ENCODE measurements at places on chromosomes 2 and 18. TPM values are rescaled to one million over a fixed set of nuclear protein-coding genes. Genes with fewer than 3 reads are reported as not detected.

DNPEP gene
- 63.9 TPM for total RNA-seq

WDR75 gene
- total RNA-seq = 39.2 TPM

SLC9A2 gene
- total RNA-seq = 3.2 TPM

PTGR3 gene
- total RNA-seq = 13.8 TPM

CCDC148 gene
- total RNA-seq = 0.78 TPM

PAPOLG gene
- total RNA-seq = 8.6 TPM

AKAIN1 gene
- not detected for total RNA-seq

EPB41L3 gene
- 0.82 TPM for total RNA-seq

FAM237A gene
- not detected for total RNA-seq

LYG1 gene
- total RNA-seq = 2.0 TPM

MC4R gene
- not detected for total RNA-seq

IL36G gene
- total RNA-seq = 0.10 TPM

MOGAT1 gene
- not detected for total RNA-seq

TUBA4B gene
- 0.56 TPM for total RNA-seq

CRYBA2 gene
- not detected for total RNA-seq

GATA6 gene
- 2.8 TPM for total RNA-seq

SEPTIN2 gene
- total RNA-seq = 265 TPM

MERTK gene
- total RNA-seq = 1.9 TPM

UGT1A7 gene
- total RNA-seq = 4.4 TPM

DYNAP gene
- not detected for total RNA-seq

GAL3ST2 gene
- 0.28 TPM for total RNA-seq

RAB6C gene
- not detected for total RNA-seq

TIA1 gene
- total RNA-seq = 52.0 TPM

DLGAP1 gene
- not detected for total RNA-seq

RETSAT gene
- 53.9 TPM for total RNA-seq

AQP12A gene
- not detected for total RNA-seq

UBXN4 gene
- 42.4 TPM for total RNA-seq

UCN gene
- 2.3 TPM for total RNA-seq

HOXD4 gene
- total RNA-seq = 0.47 TPM

IL37 gene
- not detected for total RNA-seq

RAB11FIP5 gene
- total RNA-seq = 37.7 TPM

GNLY gene
- total RNA-seq = not detected

KIF5C gene
- 0.41 TPM for total RNA-seq

CGREF1 gene
- total RNA-seq = 8.7 TPM

ITPRID2 gene
- 56.8 TPM for total RNA-seq

C2orf15 gene
- total RNA-seq = 0.40 TPM

CYP1B1 gene
- 9.8 TPM for total RNA-seq

KIAA2012 gene
- total RNA-seq = not detected

TMEM163 gene
- 0.12 TPM for total RNA-seq

RFTN2 gene
- not detected for total RNA-seq
